CD4-positive, alpha-beta T cell treated with Interleukin-6 at 100 ng/mL for 8 hours (primary cell): ENCODE measurements at places on chromosomes 12 and 14.
A peak's percentile ranks its signal among the peaks of the same experiment; 100 is the strongest.

- peak; percentile 40 for DNase-seq
These were observed 172.8 kb downstream of the ETV6 start for GRCh38 chr12:11822081-11822834.

GRCh38 chr14:95557832-95558231 lies 23.0 kb downstream of the GLRX5 start:
- no peak for DNase-seq

DNA sequence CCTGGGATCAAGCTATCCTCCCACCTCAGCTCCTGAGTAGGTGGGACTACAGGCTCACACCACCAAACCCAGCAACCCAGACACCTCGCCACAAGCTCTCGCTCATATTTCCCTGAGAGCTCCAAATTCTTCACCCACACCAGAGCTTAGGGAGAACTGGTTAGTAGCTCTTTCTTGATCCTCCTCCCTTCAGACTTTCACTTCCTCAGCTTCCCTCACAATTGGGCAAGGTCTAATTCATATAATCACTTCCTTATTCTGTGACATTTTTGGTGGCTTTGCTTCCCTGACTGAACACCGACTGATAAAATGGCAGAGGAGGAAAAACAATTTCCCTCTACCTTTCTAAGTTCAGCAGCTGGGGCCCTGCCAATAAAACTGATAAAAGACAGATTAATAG lies 88.5 kb downstream of the GXYLT1 start:
- DNase-seq, result no peak

- DNase-seq, result no peak
These were observed 51.8 kb upstream of the NUAK1 start for GRCh38 chr12:106190581-106190980.

DNA sequence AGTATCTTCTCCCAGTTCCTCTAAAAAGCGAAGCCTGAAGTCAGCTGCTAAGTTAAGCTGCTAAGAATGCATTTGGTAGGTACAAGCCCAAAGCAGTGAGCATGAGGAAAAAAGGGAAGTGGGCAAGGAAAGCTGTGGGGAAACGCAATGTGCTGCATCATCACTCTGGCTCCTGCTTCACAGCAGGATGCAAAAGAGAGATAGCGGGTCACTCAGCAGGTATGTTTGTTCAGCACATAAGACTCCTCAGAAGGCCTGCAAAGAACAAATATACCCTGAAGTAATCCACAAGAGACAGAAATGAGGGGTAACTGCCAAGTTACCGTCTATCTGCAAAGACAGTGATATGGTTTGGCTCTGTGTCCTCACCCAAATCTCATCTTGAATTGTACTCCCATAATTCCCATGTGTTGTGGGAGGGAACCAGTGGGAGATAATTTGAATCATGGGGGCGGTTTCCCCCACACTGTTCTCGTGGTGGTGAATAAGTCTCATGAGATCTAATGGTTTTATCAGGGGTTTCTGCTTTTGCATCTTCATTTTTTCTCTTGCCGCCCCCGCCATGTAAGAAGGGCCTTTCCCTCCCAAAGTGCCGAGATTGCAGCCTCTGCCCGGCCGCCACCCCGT lies 127.4 kb upstream of the EGLN3 start:
- no peak for DNase-seq

DNA sequence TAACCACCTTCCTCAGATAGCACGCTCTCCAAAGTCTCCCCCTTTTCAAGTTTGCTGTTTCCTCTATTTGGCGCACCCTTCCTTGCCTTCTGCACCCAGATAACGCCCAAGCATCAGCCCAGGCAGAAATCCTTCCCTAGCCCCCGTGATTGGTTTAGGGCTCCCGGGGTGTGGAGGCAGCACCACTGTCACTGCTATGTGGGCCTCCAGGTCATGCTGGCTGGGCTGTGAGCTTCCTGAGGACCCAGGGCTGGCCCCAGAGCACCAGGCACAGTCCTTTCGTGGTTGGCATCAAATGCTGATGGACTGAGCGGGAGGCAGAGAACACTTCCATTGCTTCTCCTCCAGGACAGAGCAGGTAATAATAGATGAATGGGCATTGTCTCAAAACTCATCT lies 311.4 kb downstream of the BCL11B start:
- no peak for DNase-seq

DNA sequence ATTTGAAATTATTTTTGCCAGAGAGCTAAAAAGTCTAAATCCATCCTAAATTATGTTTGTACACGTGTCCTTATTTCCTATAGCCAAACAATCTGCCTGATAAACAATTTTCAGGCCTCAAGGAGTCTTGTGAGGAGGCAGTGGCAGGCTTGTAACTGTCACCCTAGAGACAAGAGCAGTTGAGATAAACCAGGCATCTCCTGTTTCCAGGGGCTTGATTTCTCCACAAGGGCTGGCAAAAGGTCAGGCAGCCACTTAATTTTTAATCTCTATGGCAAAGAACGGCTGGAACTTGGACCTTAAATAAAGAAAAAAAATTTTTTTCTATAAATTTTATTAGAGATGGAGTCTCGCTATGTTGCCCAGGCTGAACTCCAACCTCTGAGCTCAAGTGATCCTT lies 15.5 kb downstream of the PKP2 start:
- DNase-seq, result no peak

- DNase-seq, result no peak
These were observed 444.8 kb downstream of the AEBP2 start for GRCh38 chr12:19884021-19884492.

DNA sequence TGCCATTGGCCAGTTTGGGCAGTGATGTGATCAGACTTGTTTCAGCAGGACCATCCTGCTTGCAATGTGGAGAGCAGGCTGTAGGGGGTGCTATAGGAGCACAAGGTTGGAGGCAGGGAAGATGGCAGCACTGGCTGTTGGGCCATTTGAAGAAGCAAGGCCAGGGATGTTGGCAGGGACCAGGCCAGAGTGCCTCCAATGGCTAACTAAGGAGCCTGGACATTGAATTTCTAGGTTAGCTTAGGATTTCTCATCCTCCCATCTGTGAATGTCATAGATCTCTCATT lies 23.5 kb downstream of the FGF23 start:
- peak; percentile 5 for DNase-seq

- DNase-seq, result no peak
These were observed 240.0 kb downstream of the BMP4 start for GRCh38 chr14:53716578-53716977.

- no peak for DNase-seq
These were observed 89.9 kb upstream of the PPP4R3A start for GRCh38 chr14:91599994-91600393.

DNA sequence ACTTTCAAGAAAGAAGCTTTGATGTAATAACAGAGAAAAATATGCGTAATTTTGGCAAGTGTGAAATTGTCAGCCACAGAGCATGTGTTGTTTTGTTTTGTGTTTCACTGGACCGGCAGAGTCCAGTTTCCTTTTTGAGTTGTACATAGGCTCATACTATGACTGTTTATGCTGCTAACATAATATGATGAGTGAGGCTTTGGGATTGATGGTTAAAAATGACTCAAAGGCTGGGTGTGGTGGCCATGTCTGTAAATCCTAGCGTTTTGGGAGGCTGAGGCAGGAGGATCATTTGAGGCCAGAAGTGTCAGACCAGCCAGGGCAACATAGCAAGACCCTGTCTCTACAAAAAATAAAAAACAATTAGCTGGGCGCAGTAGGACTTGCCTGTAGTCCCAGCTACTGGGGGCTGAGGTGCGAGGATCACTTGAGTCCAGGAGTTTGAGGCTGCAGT lies 487.9 kb downstream of the PCNX1 start:
- DNase-seq, result no peak

DNA sequence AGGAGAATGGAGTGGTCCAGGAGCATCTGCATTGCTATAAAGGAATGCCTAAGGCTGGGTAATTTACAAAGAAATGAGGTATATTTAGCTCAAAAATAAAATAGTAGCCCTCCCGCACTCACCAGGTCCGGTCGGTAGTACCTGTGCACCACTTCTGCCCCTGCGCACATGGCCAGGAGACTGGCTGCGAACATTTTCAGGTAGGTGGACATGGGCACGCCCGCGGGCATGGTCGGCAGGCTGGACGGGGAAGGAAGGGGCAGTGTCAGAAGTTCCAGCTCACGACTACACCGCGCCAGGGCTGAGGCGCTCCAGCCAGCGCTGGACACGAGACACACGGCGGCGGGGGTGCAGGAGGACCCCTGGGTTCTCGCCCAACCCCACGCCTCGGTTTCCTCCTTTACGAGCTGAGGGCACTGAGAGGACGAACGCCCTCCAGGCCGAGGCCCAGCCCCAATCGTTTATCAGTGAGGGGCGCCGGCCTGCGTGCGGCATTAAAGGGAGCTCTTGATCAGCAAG lies 9.1 kb upstream of the TDG start:
- no peak for DNase-seq

- DNase-seq, result no peak
These were observed 11.4 kb downstream of the DGLUCY start for GRCh38 chr14:91125271-91125660.

DNA sequence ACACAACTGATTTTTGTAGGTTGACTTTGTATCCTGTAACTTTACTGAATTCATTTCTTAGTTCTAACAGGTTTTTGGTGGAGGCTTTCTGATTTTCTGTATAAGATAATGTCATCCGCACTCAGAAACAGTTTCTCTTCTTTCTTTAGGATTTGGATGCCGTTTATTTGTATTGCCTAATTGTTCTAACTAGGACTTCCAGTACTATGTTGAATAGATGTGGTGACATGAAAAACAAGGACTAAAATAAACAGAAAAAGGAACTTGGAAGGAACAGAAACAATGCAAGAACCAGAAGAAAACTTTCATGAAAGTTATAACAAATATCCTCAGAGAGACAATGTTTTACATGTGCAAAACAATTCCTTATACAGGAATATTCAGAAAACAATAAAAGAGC lies 100.3 kb downstream of the GTF2A1 start:
- no peak for DNase-seq

DNA sequence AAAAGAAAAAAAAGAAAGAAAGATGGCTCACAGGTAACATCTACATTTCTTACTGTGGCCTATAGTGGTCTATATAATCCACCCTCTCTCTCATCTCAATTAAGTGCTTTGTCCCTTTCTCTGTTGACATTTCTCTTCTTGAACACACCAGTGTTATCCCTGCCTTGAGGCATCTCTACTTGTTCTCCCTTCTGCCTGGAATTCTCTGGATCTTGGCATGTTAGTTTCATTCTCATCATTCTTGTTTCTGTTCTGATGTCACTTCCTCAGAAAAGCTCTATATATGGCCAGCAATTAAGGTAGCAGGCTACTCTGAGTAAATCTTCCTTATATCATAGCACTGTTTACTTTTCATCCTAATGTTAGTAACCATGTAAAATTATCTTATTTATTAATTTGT lies 155.7 kb upstream of the PDZRN4 start:
- no peak for DNase-seq

DNA sequence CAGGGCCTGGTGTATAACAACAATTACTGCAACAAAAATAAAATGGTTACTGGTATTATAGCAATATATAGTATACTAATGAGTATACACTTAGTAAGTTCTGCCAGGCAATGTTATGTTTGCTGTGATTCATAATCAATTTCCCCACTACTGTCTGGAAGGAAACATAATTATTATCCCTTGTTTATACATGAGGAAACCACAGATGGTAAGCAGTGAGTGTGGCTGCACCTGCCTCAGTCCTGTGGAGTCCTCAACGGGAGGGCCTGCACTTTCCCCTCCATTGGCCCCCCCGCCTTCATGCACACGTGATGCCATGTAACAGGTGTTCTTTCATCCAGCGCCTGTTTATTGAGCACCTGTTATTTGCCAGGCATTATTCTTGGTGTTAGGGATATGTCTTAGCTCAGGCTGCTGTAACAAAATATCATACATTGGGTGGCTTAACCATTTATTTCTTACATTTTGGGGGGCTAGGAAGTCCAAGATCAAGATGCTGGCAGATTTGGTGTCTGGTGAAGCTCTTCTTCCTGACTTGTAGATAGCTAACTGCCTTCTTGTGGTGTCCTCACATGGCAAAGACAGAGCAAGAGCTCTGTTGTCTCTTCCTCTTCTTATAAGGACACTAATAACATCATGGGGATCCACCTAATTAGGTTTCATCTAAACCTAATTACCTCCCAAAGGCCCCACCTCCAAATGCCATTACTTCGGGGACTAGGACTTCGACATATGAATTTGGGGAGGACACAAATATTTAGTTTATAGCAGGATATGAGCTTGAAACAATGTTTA lies 59.5 kb upstream of the CHGA start:
- DNase-seq, result no peak

DNA sequence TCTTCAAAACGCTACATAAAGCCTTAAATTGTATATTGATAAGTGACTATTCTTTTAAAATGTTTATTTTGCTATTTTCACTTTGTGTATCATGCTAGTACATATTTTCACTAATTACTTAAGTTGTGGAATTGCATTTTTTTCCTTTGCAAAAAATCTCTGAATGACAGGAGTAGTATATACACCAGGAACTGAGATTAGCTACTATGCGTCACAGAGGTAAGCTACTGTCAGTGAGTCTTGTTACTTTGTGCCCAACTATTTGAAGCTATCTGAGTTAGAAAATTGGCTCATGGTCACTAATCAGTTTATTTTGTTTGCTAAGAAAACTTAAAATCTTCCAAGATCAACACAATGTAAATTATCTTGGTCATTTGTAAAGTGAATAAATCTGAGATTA lies 887.4 kb downstream of the TMTC2 start:
- DNase-seq, result no peak

- no peak for DNase-seq
These were observed 19.7 kb downstream of the NEK9 start for GRCh38 chr14:75107186-75107585.

GRCh38 chr14:58788655-58789503 lies 151.1 kb downstream of the DACT1 start:
- no peak for DNase-seq

DNA sequence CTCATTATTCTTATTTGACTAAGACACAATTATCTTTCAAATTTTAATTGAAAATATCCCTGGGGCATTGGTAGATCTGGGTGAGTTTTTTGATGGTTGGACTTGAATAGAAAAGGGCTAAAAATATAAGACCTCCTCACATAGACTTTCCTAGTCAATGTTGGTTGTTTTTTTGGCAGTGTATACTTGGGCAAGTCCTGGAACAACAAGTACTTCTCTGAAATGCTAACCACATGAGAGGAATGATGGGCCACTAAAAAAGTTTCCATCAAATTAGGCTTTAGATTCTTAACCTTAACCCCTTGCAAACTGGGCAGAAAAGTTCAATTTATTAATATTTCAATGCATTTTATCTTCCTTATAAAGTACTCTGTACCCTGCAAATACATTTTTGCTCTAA lies 97.6 kb downstream of the FGD4 start:
- DNase-seq, result no peak

- no peak for DNase-seq
These were observed 353.6 kb downstream of the TMTC2 start for GRCh38 chr12:83040339-83040738.

GRCh38 chr14:25484906-25485305 lies 435.0 kb upstream of the STXBP6 start:
- DNase-seq, result no peak
